ENCODE measurements at places on chromosomes 5 and 9. TPM values are rescaled to one million over a fixed set of nuclear protein-coding genes. Genes with fewer than 3 reads are reported as not detected.

IL3 gene
- total RNA-seq: not detected

FUT7 gene
- 0.28 TPM for total RNA-seq

FBN2 gene
- total RNA-seq: 1.1 TPM

CYLC2 gene
- total RNA-seq: not detected

DDX31 gene
- 6.0 TPM for total RNA-seq

CD74 gene
- total RNA-seq: 268 TPM

GZMA gene
- 0.55 TPM for total RNA-seq

ATP10B gene
- 0.47 TPM for total RNA-seq

S100Z gene
- not detected for total RNA-seq

DNA sequence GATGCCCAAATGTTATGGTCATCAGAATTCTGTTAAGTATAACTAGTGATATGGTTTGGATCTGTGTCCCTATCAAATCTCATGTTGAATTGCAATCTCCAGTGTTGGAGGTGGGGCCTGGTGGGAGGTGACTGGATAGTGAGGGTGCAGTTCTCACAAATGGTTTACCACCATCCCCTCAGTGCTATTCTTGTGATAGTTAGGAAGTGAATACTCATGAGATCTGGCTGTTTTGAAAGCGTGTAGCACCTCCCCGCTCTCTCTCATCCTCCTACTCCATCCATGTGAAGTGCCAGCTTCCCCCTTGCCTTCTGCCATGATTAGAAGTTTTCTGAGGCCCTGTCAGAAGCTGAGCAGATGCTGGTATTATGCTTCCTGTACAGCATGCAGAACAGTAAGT, 359.5 kb downstream of the TMEM167A start:
- H3K36me3 ChIP-seq: no peaks in the 10 kb centered on the region
- no peaks in the 10 kb centered on the region for H3K27me3 ChIP-seq

- H3K27me3 ChIP-seq: no peaks in the 10 kb centered on the region
- no peak overlapping the region for H3K4me3 ChIP-seq
- no peaks in the 10 kb centered on the region for H3K36me3 ChIP-seq
These were observed 20.1 kb upstream of the IFNB1 start for GRCh38 chr9:21097817-21098216.

GRCh38 chr5:177325868-177326381, 14.2 kb upstream of the MXD3 start:
- H3K4me1 ChIP-seq: no peaks in the 10 kb centered on the region
- no peak overlapping the region for H3K27ac ChIP-seq
- no peaks in the 10 kb centered on the region for H3K36me3 ChIP-seq
- H3K4me3 ChIP-seq: no peak overlapping the region
- no peak for DNase-seq
- H3K27me3 ChIP-seq: no peaks in the 10 kb centered on the region

DNA sequence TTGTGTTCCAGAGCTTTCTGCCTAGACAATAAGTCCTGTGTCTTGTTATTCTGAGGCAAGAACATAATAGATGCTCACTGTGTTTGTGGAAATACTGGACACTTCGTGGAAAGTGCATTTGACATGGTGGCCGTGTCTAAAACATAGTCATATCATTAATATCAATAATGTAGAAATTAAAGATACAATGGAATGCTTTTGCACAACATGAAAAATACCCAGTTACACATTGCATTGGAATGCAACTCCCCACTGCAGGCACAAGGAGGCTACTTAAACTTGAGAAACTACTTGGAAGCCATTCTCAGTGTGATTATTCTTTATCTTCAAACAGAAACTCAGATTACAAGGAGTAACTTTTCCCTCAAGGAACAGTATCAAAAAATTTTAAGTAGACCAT, 145.3 kb upstream of the ZNF462 start:
- H3K36me3 ChIP-seq: no peaks in the 10 kb centered on the region
- H3K4me1 ChIP-seq: peaks cover 16% of the 10 kb centered on the region
- no peak for DNase-seq
- H3K4me3 ChIP-seq: no peak overlapping the region
- no peaks in the 10 kb centered on the region for H3K27me3 ChIP-seq

DNA sequence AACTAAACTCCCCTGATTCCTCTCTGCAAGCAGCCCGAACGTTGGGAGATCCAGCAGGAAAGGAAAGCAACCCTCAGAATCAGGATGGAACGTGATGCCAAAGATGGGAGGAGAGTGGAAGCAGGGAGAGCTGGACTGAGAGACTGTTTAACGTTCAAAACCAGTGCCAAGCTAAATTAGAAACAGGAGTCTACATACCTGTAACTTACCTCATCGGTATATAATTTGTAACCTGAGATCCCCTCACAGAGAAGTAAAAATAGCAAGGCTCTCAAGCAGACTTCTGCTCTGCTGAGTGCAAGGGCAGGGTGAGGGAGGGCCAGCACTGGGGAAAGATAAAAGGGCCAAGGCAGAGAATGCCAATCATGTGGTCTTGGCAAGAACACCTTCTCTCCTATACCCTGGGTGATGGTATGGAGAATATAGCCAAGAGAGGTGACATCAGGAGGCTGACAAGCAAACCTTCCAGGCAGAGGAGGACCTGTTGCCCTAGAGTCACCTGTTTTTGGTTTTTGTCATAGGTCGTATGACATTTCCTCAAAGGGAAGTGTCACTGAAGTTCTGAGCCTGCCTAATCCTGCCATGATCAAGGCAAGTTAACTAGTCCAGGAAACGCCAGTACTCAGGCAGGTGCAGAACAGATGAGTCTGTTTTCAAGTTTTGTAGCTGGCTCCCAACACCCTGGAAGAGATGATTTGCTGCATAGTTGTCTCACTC, 472.0 kb downstream of the NFIB start:
- H3K4me1 ChIP-seq: no peaks in the 10 kb centered on the region
- peak overlapping the region; percentile 14 for H3K27ac ChIP-seq
- no peak for DNase-seq
- no peak overlapping the region for H3K4me3 ChIP-seq
- H3K27me3 ChIP-seq: no peaks in the 10 kb centered on the region
- no peaks in the 10 kb centered on the region for H3K36me3 ChIP-seq

DNA sequence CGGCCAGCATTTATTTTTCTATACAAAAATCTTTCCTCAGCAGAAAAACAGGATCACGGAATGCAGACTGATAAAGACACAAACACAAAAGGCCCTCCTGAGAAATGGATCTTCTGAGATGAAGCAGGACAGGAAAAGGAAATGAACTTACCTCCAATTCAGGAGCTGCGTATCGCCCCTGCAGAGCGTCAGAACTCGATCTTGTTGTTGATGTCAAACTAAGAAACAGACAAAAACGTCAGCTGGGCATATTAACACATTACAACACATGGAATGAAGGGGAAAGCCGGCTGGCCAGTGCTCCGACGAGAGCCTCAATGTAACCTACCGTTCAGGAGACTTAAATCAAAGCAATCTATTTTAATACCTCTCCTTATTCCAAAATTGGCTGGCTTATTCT, 105.1 kb downstream of the SERINC5 start:
- no peaks in the 10 kb centered on the region for H3K27me3 ChIP-seq
- H3K27ac ChIP-seq: no peak overlapping the region
- H3K36me3 ChIP-seq: no peaks in the 10 kb centered on the region

- H3K4me3 ChIP-seq: no peak overlapping the region
- DNase-seq: no peak
- no peak overlapping the region for H3K27ac ChIP-seq
- H3K4me1 ChIP-seq: no peaks in the 10 kb centered on the region
These were observed 261.7 kb upstream of the PAPPA start for GRCh38 chr9:115891929-115892328.

DNA sequence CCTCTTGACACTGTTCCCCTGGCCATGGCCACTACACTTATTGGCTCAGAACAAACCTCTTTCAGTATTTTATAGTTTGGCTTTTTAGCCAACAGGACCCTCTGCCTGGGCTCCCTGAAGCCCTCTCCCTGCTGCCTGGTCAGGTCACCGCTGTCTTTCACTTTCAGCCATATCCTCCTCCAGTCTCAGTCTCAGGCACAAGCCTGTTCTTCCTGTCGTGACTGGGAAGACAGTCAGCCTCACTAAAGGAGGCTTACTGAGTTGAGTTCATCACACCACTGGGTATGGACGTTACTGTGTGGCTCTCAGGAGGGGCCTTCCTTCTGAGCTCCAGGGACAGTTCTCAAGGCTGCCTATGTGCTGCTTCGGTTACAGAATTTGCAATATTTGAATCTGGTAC, 2.0 kb downstream of the QSOX2 start:
- no peak for DNase-seq
- H3K4me3 ChIP-seq: no peak overlapping the region
- no peaks in the 10 kb centered on the region for H3K27me3 ChIP-seq
- peaks cover 44% of the 10 kb centered on the region for H3K4me1 ChIP-seq
- no peak overlapping the region for H3K27ac ChIP-seq
- H3K36me3 ChIP-seq: no peaks in the 10 kb centered on the region

- no peaks in the 10 kb centered on the region for H3K4me1 ChIP-seq
- no peak overlapping the region for H3K4me3 ChIP-seq
These were observed 64.2 kb upstream of the SMIM23 start for GRCh38 chr5:171721464-171721863.

GRCh38 chr5:18662231-18662630, 1028.0 kb downstream of the TAF11L14 start:
- DNase-seq: no peak
- no peaks in the 10 kb centered on the region for H3K36me3 ChIP-seq
- no peaks in the 10 kb centered on the region for H3K4me1 ChIP-seq
- no peaks in the 10 kb centered on the region for H3K27me3 ChIP-seq
- H3K4me3 ChIP-seq: no peak overlapping the region

GRCh38 chr9:133589454-133590227, 19.5 kb downstream of the FAM163B start:
- H3K36me3 ChIP-seq: no peaks in the 10 kb centered on the region
- H3K27ac ChIP-seq: no peak overlapping the region
- peaks cover 9% of the 10 kb centered on the region for H3K4me1 ChIP-seq
- no peak overlapping the region for H3K4me3 ChIP-seq

- H3K27ac ChIP-seq: no peak overlapping the region
- H3K4me1 ChIP-seq: no peaks in the 10 kb centered on the region
- H3K4me3 ChIP-seq: no peak overlapping the region
- DNase-seq: no peak
- no peaks in the 10 kb centered on the region for H3K36me3 ChIP-seq
- H3K27me3 ChIP-seq: no peaks in the 10 kb centered on the region
These were observed 20.1 kb upstream of the GOLM1 start for GRCh38 chr9:86119457-86119856.

GRCh38 chr9:93133681-93134014, 403 bp downstream of the NINJ1 start:
- H3K27me3 ChIP-seq: no peaks in the 10 kb centered on the region
- H3K4me3 ChIP-seq: peak overlapping the region; percentile 91
- H3K4me1 ChIP-seq: no peaks in the 10 kb centered on the region
- H3K36me3 ChIP-seq: no peaks in the 10 kb centered on the region
- DNase-seq: no peak
- peak overlapping the region; percentile 99 for H3K27ac ChIP-seq

- no peaks in the 10 kb centered on the region for H3K27me3 ChIP-seq
- DNase-seq: no peak
- H3K36me3 ChIP-seq: no peaks in the 10 kb centered on the region
- H3K4me1 ChIP-seq: no peaks in the 10 kb centered on the region
These were observed 11.3 kb upstream of the SLC34A1 start for GRCh38 chr5:177372910-177373309.

DNA sequence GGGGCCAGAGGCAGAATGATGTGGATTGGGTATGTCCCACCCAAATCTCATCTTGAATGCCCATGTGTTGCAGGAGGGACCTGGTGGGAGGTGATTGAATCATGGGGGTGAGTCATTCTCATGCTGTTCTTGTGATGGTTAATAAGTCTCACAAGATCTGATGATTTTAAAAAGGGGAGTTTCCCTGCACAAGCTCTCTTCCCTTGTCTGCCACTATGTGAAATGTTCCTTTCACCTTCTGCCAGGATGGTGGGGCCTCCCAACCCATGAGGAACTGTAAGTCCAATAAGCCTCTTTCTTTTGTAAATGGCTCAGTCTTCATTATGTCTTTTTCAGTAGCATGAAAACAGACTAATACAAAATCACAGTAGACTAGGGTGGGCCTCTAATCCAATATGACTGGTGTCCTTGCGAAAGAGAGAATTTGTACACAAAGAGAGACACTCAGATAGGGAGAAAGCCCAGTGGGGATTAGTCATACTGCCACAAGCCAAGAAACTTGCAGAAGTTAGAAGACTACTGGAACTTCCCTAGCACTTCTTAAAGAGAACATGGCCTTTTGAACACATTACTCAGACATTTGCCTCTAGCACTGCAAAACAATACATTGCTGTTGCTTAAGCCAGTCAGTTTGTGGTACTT, 68.4 kb downstream of the ANXA1 start:
- DNase-seq: no peak
- no peaks in the 10 kb centered on the region for H3K27me3 ChIP-seq
- no peak overlapping the region for H3K27ac ChIP-seq
- H3K4me3 ChIP-seq: no peak overlapping the region

DNA sequence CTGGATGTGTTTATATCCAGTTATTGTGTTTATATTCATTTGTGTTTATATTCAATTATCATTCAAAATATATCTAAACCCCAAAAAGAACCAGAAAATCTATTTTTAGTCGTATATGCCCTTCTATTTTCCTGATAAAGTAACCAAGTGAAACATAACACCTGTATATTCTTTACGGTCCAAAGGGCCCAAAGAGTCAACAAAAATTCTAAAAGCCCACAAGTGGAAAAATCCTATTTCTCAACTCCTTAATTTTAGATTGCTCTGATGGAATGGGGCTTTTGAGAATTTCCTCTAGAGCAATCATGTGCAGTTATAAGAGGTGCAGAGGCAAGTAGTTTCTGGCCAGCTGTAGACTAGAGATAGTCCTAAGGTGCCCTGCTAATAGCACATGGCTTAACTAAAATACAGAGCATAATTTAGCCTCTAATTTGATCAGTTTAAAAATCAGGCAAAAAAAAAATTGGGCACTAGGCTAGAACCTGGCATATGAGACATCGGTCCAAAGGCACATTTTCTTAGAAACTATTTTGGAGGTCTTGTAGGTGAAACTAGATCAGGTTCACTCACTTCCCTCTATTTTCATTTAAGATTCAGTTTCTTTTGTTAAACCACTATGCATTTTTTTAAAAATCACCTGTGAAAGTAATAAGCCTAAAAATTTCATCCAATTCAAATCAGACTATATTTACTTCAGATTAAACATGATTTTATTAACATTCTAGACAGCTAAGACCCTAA, 256.0 kb downstream of the FBXL17 start:
- no peak overlapping the region for H3K27ac ChIP-seq
- H3K27me3 ChIP-seq: no peaks in the 10 kb centered on the region
- H3K4me3 ChIP-seq: no peak overlapping the region
- DNase-seq: no peak
- H3K36me3 ChIP-seq: no peaks in the 10 kb centered on the region

- H3K27ac ChIP-seq: no peak overlapping the region
- H3K4me1 ChIP-seq: no peaks in the 10 kb centered on the region
- H3K27me3 ChIP-seq: no peaks in the 10 kb centered on the region
- no peak for DNase-seq
- H3K4me3 ChIP-seq: no peak overlapping the region
- H3K36me3 ChIP-seq: no peaks in the 10 kb centered on the region
These were observed 144.7 kb downstream of the OSTF1 start for GRCh38 chr9:75233011-75233410.

DNA sequence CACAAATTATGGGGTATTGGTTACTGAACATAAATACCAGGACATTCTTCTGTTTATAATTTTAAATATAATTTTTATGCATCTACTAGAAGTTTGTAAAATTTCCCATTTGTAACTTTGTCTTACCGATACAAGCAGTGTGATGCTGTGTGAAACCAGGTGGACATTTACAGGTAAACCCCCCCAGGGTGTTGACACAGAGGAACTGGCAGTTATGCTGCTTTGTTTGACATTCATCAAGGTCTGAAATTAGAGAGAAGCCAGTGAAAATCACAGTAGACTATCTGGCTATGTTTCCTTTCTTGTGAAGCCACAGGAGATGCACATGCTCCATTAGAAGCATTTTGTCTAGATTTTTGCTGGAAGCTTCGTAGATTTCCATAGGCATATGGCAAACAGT, 190.9 kb downstream of the SLC12A2 start:
- no peaks in the 10 kb centered on the region for H3K4me1 ChIP-seq
- no peak overlapping the region for H3K4me3 ChIP-seq
- H3K27me3 ChIP-seq: no peaks in the 10 kb centered on the region

Measured in right atrium auricular region (tissue), 2 donors.